ENCODE measurements at places on chromosomes 5 and 9. TPM values are rescaled to one million over a fixed set of nuclear protein-coding genes. Genes with fewer than 3 reads are reported as not detected.

- DNase-seq = no peak
Observed at GRCh38 chr5:88556406-88556805, 287.8 kb upstream of the TMEM161B start.

DNA sequence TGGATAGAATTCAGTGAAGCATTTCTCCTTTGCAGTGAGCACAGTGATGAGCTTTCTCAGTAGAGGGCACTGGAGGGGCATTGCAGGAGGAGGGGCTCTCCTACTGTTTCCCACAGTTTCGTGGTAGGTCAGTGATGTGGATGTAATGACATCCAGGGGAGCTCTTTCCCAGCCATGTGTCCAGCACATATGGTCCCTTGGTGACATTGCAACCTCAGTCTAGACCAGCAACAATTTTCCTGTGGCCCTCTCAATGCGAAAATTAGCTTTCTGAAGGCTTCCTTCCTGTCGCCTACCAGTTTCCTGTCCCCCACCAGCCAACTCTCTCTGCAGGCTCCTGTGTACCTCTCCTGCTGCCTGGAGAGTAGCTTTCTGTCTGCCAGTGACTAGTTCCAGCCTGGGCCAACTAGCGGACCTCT is 6.9 kb upstream of the PDCL start:
- peak; percentile 55 for DNase-seq

GRCh38 chr5:14256756-14257393 is 113.7 kb downstream of the TRIO start:
- no peak for DNase-seq

DNA sequence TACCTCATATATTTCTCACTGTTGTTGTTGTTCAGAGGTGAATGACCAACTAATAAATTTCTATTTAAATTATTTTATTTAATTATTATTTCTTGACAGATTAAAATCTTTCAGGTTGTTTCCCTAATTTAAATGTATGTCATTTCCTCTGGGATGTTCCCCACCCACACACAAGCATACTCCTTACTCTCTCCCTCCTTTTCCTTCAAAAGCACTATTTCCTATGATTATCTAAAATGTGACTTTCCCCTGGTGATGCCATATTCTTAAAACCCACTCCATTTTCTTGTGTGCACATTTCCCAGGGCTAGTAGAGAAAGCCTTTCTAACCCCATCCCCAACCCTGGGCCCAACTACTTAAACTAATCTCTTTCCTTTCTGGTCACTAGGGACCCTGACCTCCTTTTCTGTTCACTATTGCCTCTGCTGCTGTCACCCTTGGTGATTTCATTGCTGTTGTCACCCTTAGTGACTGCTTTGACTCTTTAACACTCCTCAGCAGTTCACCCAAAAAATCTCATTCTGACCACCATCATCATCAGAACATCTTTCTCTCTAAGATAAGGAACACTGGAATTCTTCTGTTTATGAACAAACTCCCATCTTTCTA is 16.8 kb downstream of the IL33 start:
- DNase-seq = no peak

The UBLCP1 gene
- total RNA-seq = 14.8 TPM

DNA sequence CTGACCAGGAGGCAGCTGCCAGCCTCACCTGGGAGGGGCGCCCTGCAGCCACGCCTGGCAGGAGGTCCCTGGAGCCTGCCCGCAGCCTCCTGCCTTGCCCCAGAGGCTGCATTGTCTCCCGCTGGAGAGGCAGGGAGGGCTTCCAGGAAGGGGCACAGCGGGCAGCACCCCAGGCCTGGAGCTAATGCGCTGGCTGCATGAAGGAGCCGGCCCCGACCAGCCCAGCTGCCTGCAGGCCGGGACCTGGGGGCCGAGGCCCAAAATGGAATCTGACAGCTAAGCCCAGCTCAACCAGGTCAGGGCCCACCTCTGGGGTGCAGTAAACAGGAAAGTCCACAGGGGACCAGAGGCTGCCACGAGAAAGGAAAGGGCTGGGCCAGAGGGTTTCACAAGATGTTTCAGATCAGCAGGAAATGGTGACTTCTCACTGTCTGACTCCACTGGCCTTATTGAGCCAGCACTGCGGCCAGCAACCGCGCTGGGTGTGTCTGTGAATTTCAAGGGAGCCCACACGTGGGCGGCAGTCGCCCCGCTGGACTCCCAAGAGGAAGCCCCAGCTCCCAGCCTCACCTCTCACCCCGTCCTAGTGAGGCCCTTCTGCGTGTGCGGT is 18.6 kb upstream of the NOTCH1 start:
- DNase-seq = peak; percentile 58

The LOX gene
- 100 TPM for total RNA-seq

GRCh38 chr9:137116728-137117127 is 2.2 kb upstream of the DPP7 start:
- no peak for DNase-seq

GRCh38 chr9:15146268-15146700 is 160.7 kb downstream of the TTC39B start:
- DNase-seq = no peak

DNA sequence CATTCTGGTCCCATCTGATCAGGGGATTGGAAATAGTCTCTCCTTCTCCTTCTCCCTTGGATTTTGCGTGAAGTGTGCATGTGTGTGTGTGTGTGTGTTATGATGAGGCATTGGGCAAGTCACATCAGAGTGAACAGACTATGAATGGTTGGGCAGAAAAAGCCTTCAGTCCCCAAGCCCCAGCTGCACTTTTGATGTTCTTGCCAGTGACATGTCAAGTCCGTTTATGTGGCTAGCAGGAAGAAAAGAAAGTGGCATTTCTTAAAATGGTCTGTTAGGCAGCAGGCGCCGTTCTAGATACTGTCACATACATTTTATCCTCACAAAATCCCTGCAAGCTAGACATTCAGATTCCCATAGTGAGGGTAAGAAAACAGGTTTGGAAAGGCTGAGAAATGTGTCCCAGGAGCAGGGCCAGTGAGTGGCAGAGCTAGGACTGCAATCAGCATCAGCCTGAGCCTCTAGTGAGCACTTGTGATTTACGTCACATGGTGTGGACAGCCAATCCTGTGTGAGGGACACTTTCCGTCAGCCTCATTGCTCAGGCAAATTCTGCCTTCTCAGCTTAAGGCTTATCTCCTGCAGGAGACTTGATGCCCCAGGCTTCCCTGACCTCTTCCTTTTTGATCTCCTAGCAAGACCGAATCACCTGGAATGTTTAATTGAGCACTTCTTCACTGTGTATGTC is 60.4 kb downstream of the GLRA1 start:
- DNase-seq = no peak

DNA sequence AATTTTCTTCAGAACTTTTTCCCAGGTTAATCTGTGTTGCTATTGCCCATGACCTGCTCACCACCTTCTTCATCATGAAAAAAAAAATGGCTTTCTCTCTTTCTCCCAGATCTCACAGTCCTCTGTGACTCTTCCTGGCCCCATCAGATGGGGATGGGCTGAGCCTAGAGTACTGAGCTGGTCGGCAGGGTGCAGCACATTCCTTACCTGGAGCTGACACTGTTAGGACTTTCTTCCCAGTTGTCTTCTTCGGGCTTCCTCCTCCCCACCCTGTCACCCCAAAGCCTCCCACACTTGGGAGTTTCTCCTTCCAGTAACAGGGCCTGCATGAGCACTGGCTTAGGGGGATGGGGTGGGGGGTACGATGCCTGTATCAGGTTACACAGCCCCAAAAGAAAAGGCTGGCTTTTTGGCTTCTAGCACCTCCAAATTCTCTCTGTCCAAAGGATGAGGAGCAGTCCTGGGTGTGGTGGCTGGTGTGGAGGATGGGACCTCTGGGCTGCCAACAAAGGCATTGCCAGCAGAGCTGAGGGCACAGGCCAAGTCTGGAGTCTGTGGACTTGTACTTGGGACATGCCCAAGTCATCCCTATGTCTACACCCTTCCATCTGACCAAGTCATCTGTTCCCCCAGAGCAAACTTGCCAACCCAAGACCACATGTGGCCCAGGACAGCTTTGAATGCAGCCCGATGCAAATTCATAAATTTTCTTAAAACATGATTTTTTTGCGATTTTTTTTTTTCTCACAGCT is 68.0 kb upstream of the HSPA9 start:
- no peak for DNase-seq

GRCh38 chr5:2752059-2752820 is 763 bp upstream of the IRX2 start:
- no peak for DNase-seq

All from dermis blood vessel endothelial cell (primary cell).